Foreskin fibroblast (primary cell): ENCODE measurements at places on chromosomes 7 and 10.

GRCh38 chr7:21030237-21030871 lies 243.7 kb upstream of the SP8 start:
- no peak for DNase-seq

DNA sequence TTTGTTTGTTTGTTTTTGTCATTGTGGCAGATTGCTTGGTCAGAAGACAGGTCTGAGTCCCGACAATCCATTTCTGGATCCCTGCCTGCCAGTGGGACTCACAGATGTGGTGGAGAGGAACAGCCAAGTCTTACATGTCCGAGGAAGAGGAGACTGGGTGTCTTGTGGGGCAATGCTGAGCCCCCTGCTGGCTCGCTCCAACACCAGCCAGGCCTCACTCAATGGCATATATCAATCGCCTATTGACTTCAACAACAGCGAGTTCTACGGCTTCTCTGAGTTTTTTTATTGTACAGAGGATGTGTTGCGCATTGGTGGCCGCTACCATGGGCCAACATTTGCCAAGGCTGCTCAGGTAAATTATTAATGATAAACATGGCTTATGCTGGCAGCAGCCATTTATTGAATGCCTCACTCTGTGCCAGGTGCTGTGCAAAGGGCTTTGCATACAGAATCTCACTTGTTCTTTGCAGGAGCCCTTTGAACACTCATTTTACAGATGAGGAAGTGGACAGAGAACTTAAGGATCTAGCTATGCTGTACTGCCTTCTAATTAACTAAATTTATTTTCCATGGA lies 33.3 kb downstream of the COX15 start:
- no peak for DNase-seq

DNA sequence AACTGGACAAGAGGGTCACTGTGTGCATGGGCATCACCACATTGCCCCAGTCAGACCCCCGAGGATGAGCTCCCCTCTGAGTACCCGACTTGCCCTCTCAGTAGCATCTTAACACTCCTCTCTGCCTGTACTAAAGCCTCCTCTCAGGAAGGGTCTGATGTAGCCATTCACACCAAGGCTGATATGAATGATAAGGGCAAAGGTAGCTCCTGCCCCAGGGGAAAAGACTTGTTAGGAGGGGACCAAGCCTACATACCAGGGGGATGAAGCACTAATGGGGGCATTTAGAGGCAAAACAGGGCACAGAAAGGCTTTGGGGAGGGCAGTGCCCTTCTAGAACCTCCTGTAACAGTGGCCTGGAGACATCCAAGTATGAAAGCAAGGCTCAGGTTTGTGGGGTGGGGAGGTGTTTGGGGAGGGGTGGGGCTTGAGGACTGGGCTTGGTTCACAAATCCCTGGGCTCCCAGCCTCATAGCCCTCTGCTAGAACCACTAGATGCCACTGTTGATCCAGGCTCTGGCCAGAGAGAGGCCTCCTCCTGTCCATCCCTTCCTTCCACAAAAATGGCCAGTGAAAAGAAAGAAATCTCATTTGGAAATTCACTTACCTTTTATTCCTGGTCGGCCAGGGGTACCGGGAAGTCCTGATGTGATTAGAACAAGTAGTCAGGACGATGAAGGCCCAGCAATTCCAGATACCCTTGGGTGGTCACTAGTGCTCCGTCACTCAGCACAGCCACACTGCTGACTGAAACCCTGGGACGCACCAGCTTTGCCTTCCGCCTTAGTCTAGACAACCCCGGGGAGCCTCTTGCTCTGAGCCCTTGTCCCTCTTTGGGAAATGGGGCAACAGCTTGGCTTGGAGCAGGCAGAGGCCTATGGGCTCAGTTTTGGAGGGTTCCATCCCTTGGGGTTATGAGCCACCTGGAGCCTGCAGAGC lies 40.3 kb downstream of the COL17A1 start:
- peak; percentile 91 for DNase-seq

- DNase-seq = no peak
Measured at GRCh38 chr7:66542049-66542448, 86.6 kb upstream of the KCTD7 start.

- DNase-seq = peak; percentile 81
Measured at GRCh38 chr7:111827863-111828504, 265.7 kb upstream of the IMMP2L start.

GRCh38 chr7:44388089-44388970 lies 62.9 kb upstream of the CAMK2B start:
- no peak for DNase-seq

GRCh38 chr10:97895084-97895483 lies 45.4 kb downstream of the GOLGA7B start:
- no peak for DNase-seq

DNA sequence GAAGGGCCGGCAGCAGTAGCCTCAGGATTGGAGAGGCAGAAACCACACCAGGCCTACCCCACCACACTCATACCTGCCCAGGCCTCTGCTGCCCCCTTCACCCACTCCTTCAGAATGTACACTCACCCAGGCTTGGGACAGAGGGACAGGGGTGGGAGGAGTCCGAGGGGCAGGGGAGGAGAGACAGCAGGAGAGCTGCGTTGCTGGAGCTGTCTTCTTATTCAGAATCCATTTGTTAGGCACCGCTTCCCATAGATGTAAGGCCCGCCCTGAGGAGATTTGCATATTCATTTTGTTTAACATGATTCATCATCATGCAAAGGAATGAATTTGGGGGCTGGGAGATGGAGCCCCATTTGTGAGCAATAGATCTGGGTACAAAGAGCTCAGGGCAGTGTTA lies 156.7 kb downstream of the CDH23 start:
- no peak for DNase-seq

DNA sequence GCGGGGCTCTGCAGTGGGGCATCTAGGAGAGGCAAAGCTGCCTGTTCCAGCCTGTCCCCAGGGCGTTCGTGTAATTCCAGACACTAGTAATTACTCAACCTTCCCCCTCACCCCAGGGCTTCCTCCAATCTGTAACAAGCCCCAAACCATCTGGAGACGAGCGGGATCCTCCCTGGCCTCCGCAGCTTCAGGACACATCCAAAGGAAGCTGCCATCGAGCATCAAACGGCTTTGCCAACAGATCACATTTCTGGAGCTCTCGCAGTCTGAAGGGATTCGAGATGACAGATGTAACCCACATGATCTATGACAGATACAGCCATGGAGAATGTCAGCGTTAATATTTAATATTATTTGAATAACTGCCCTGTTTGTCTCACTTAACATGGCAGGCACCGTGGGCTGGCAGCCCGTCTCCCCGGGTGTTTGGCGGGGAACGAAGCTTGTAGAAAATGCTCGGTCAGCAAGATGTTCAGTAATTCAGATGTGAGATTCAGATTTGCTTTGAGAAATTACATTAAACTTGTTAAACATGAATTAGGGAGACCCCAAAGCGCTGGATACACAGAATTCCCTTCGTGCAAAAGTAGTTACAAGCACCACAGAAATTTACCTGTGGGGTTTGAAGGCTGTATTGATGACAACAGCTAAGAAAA lies 108.5 kb upstream of the C7orf33 start:
- DNase-seq = no peak

- DNase-seq = peak; percentile 51
Measured at GRCh38 chr10:69474742-69475432, 23.6 kb downstream of the TSPAN15 start.

DNA sequence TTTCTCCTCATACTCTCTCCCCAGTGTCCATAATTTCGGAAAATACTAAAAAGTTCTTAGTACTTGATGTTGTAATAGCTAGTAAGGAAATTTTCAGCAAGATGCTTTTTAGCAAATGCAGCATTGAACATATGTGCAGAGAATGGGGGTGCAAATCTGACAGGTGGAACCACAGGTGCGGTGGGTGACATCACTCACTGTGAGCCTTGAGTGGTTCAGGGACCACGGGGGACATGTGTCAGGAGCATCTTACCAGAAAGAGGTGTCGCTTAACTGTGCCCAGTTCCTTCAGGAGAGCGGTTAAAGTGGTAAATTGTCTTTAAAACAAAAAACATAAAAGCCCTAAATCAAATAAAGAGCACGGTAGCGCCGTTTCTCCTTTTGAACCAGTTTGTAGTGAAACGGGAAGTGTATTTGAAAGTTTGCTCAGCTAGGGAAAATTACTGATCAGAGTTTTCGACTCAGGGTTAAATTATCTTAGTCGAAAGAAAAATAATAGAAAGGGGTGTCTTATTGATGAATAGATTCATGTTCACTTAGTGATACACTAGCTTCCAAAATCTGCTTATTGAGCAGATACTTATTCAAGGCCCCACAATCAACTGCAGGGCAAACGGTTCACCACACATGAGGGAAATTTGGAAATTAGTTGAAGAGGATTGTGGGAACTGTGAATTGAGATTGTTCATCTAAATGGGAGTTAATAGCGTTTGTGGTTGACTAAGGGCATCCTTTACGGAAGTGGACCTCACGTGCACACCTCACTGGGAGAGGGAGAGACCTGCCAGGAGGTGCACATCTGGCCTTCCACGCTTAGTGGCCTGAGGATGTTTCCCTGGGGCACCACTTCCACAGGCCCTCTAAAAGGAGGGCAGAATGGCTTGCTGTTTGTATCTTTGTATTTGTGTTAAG lies 12.7 kb downstream of the CUL1 start:
- DNase-seq = no peak

DNA sequence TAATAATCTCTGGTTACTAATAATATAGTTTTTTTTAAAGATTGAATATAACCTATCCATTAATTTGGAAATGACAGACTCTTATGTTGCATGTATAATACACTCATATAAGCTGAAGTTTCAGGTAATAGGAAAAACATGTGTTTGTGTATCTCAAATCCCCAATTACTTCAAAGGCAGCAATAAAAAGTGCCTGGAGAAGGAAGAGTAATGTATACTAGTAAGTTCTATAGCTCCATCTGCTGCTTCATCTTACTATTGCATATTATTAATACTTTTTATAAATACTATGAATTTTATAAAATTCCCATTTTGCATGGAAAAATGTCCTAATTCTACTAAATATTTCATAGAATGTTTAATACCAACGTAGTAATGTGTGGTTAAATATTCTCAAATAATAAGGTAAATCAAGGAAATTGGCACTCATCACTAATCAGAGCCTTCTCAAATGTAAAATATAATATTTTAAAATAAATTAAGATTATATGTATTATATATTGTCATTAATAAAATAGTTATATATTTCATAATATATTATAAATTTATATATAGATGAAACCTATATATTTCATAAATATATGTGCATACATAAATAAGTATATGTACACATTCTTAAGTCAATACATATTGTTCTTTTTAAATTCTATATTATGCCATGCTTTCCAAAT lies 311.9 kb downstream of the HGF start:
- DNase-seq = peak; percentile 52

DNA sequence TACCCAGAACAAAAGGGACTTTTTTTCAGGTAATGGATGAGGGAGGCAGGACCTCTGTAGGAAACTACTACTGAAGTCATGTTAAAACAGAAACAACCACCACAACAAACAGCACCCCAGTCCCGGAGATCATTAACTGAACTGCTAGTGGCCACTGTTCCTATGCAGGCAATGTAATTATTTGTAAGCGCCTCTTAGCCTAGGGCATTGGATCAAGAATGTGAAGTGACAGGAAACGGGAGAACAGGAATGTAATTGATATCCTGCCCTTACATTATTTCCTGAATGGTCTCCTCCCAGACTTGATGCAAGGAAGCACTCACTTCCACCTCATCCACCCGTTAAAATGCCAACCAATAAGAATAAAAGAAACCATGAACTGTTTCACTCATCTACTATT lies 16.7 kb upstream of the GAD2 start:
- no peak for DNase-seq

DNA sequence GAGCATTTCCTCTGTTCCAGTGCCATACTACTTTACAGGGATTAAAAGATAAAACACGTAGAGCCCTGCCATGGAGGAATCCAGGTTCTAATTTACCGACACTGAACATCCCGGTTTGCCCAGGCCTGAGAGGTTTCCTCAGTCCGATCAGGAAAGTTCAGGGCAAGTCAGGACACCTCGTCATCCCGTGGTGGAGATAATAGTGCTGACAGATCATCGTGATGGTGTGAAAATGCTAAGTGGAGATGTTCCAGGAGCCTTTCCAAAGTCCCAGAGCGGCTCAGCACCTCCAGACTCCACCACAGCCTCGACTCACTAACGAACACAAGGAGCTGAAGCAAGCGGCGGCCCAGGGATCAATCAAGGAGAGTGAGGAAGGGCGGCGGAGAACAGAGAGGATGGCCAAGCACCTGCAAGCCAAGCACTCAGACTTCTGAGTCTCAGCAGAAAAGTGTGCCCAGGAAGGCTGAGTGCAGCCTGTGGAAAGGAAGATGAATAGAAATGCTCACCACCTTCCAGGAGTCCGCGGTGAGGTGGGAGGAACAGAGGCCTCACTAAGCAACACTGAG lies 103.7 kb upstream of the VWC2 start:
- DNase-seq = no peak

- DNase-seq = no peak
Measured at GRCh38 chr7:47186316-47186715, 395.6 kb downstream of the TNS3 start.

- DNase-seq = no peak
Measured at GRCh38 chr10:11068861-11069633, 51.4 kb downstream of the CELF2 start.

- peak; percentile 56 for DNase-seq
Measured at GRCh38 chr7:74010407-74010806, 17.6 kb upstream of the ELN start.

DNA sequence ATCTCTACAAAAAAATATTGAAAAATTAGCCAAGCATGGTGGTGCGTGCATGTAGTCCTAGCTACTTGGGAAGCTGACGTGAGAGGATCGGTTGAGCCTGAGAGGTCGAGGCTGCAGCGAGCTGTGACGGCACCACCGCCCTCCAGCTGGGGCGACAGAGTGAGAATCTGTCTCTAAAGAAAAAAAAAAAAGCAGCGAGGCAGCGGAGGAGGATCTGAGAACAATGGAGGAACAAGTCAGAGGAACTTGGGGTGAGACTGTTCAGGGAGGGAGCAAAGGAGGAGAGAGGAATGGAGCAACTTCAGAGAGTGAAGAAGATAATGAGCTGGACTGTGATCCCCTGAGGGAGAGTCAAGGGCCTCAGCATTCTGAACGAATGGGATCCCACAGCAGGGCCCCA lies 85.4 kb downstream of the MKX start:
- no peak for DNase-seq

GRCh38 chr10:101073631-101074030 lies 11.8 kb downstream of the KAZALD1 start:
- no peak for DNase-seq

GRCh38 chr7:118626739-118627138 lies 402.2 kb downstream of the ANKRD7 start:
- no peak for DNase-seq

DNA sequence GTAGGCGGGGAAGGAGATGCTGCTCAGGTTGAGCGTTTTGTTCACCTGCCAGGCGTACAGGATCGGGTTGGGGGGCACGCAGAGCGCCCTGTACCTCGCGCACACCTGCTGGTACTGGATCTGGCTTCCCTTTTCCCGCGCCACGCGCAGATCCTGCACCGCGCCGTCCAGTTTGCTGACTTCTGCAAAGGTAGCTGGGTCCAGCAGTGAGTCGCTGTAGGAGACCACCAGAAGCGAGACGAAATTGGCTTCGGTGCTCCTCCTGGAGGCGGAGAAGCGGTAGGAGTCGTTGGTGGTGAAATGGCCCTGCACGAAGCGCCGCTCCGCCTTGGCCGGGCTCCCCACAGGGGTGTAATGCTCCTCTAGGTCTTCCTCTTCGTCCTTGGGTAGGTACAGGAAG lies 90.7 kb upstream of the RAB18 start:
- no peak for DNase-seq

GRCh38 chr10:4399556-4399955 lies 426.5 kb upstream of the AKR1E2 start:
- DNase-seq = no peak

- no peak for DNase-seq
Measured at GRCh38 chr10:47277352-47278151, 22.4 kb upstream of the GDF10 start.
